NCI-H2029 (cell line): ENCODE measurements at places on chromosomes 5 and 9.

DNA sequence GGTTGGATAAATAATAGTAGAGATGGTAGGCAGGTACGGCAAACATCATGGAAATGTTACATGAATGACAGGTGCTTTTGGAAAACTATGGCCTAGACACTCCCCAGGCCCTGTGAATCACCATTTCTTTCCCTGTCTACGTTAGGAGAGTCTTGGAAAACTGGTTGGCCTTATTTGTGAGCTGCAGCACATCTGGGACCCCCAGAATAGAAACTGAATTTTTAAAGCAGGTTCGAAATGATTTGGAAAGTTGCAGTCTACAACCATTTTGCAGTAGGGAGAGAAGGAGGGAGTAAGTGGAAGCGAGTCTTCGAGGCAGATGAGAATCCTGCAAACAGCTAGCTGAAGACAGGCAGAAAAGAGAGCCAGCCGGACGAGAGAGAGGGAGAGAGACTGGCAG, 13.0 kb downstream of the C1QTNF2 start:
- DNase-seq = no peak

- DNase-seq = no peak
Observed at GRCh38 chr9:75109210-75109839, 21.0 kb downstream of the OSTF1 start.

DNA sequence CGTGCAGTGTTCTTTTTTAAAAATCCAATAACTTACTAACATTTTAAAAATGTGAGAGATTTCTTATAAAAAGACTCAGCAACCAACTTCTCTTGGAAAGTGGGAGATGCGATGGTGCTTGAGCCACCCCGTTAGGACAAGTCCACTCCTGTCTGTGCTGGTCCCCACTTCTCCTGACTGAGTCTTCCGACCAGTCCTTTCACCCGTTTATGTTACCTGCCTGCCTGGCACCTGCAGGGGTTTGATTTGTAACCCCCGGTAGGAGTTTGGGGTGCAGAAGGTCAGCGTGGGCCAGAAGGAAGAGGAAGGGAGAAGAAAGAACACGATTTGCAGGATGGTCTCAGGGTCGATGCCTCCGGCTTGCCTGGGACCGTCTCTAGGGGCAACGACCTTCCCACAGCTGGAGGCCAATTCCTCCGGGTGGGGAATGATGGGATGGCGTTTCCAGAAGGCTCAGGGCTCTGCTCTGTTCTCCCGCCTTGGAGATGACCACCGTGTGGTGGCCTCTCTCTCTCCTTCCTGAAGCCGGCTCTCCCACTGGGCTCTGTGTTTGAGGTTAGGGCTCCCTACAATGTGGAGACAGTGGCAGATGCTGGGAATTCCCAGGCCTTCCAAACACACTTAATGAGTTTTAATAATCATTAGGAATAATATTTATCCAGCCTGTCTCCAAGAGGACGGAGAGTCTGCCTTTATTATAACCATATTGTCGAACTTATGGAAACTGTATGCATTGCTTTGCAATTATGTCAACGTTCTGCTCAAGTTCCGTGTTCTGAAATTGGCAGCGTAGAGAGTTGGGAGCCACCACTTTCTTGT, 14.8 kb downstream of the COL27A1 start:
- no peak for DNase-seq

- DNase-seq = no peak
Observed at GRCh38 chr5:50963971-50964745, 297.7 kb downstream of the PARP8 start.

DNA sequence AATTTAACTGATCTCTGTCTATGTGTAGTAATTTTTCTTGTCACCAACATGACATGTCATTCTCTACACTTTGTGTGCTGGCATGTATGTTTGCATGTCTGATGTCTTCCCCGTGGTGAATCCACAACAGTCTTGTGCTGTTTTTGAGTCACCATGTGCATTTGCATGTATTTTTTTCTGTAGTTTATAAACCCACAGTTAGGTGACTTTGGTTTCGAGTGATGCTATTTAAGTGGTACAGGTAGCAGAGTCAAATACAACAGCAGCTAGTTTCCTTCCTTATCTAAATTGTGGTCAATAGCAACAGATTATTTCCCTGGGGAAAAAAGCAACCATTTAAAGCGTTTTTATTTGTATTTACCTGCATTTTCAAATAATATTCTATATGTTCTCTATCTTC, 89.9 kb upstream of the FSD1L start:
- no peak for DNase-seq

DNA sequence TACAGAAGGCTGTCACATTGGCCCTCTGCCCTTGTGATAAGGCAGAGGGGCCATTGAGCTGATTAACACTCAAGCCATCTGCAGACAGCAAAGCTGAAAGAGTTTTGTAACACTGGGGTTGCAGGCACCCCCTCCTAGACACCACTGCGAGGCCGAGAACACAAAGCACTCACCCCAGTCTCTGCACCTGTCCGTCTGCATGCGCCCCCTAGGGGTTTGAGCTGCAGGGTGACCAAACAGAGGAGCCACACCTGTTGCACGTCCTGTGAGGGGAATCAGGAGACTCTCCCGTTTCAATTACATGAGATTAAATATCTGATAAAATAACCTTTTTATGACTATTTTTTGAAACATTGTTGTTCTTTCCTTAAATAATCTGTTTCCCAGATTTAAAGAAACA, 1180.4 kb downstream of the CDH9 start:
- no peak for DNase-seq

- DNase-seq = no peak
Observed at GRCh38 chr5:149438711-149439132, 59.6 kb upstream of the IL17B start.

DNA sequence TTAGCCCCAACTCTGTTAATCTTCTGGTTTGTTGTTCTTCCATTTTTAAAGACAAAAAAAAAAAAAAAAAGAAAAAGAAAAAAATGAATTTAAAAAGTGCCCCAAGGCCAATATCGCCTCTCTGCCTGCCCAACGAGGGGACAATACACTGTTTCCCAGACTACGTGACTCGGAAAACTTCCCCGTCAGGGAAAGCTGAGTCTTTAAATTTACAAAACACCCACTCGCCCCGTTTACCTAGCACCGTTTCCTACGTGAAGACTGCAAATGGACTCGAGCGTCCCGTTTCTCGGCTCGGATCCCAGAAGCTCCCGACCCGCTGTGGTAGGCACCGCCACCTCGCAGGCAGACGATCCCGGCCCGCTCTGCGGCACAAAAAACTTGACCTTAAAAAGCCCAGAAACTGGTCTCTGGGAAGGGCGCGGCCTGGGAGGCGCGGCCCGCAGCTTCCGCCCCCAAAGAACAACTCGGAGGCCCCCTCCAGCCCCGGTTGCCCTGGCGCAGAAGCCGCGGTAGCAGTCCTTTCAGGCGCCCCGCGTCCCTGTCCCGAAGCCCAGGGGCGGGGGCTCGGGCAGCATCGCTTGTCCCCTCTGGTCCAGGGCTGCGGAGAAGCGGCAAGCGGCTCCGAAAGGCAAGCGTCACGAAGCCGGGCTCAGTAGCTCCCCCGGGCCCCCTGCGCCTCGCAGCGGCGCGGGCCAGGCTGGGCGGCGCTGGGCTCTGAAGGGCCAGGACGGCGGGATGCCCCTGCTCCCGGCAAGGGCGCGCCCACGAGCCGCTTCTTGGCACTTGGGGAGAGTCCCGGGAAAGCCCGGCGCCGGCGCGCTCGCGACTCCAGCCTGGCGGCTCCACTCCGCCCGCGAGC, at the start of gene GCNT4:
TSS of gene GCNT4 (minus strand) at position 367 of the 862 bp plus-strand sequence. CDS start 22,521 bp downstream, outside the sequence.
- no peak for DNase-seq

GRCh38 chr5:44225231-44226160, 163.7 kb downstream of the FGF10 start:
- no peak for DNase-seq

DNA sequence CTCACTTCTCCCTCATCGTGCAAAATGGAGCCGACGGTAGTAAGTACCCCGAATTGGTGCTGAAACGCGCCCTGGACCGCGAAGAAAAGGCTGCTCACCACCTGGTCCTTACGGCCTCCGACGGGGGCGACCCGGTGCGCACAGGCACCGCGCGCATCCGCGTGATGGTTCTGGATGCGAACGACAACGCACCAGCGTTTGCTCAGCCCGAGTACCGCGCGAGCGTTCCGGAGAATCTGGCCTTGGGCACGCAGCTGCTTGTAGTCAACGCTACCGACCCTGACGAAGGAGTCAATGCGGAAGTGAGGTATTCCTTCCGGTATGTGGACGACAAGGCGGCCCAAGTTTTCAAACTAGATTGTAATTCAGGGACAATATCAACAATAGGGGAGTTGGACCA, 979 bp downstream of the PCDHGA12 start:
- no peak for DNase-seq

GRCh38 chr5:43422143-43422542, 10.0 kb upstream of the CCL28 start:
- DNase-seq = no peak

- no peak for DNase-seq
Observed at GRCh38 chr5:160539431-160539830, 117.8 kb downstream of the PTTG1 start.

DNA sequence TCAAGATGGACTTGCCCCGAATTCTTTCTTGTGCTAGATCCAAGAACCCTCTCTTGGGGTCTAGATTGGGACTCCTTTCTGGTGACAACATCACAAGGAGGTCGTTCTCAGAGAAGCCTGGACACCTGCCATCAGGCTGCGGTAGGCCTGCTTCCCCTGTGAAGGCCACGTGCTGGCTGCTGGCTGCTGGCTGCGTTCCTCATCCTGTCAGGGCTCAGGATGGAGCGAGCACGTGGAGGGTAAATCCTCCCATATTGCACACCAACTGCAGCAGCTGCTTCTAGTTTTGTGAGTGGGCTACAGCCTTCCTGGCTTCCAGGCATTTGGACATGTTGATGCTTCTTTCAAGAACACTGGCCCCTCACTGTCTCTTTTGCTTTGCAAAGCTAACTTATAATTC, 95.6 kb downstream of the HSPA4 start:
- no peak for DNase-seq

GRCh38 chr5:118919016-118919415, 69.3 kb downstream of the DTWD2 start:
- DNase-seq = no peak

GRCh38 chr9:70534061-70534460, 119.6 kb upstream of the KLF9 start:
- DNase-seq = no peak

GRCh38 chr9:136044207-136044970, 50.7 kb downstream of the NACC2 start:
- DNase-seq = no peak

DNA sequence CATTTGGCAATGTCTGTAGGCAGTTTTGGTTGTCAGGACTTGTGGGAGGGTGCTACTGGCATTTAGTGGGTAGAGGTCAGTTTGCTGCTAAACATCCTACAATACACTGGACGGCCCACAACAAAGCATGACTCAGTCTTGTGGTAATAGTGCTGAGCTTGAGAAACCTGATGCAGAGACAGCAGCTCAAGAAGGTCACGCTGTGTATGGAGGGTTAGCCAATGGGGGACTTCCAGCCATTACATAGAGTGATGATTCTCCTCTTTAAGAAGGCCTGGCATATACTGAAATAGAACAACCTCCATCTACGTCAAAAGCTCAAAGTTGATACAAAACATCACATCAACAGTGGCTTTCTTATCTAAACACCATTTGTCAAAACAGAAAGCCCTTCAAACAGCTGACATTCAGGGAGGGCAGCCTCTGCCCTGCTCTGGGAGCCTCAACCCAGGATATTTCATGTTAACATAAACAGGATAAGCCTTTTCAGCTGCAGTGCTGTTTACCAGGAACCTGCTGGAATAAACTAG, 143.0 kb downstream of the GPBP1 start:
- no peak for DNase-seq

GRCh38 chr9:126292736-126293521, 33.7 kb upstream of the MVB12B start:
- no peak for DNase-seq

GRCh38 chr9:137017791-137018497, 10.1 kb downstream of the ABCA2 start:
- DNase-seq = no peak

DNA sequence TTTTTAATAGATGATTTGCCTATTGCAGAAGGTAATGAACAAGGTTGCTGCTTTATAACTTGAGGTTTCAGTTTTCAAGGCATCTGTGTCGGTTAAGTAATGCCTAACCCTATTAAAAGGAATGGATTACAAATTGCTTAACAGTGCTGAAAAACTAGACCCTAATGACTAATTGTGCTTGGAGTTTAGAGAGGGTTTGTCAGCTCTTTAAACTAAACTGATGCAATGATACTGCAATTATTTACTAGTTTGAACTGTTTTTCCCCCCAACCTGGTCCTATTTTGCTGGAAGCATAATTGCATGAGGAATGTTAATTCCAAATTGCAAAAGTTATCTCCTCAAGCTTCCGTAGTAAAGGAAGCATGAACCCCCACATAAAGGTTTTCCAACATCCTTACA, 39.3 kb upstream of the TLX3 start:
- DNase-seq = no peak

GRCh38 chr5:11174591-11174990, 413.6 kb upstream of the DAP start:
- no peak for DNase-seq

DNA sequence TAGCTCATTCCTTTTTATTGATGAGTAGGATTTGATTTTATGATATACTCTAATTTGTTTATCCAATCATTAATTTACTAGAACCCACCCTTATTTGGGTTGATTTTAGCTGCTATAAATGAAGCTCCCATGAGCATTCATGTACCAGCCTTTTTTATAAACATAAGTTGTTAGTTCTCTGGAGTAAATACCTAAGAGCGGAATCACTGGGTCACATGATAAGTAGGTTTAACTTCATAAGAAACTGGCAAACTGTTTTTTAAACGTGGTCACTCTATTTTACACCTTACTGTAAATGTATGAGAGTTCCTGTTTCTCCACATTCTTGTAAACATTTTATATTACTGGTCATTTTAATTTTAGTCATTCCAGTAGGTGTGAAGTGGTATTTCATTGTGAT, 364.6 kb downstream of the NPR3 start:
- no peak for DNase-seq

DNA sequence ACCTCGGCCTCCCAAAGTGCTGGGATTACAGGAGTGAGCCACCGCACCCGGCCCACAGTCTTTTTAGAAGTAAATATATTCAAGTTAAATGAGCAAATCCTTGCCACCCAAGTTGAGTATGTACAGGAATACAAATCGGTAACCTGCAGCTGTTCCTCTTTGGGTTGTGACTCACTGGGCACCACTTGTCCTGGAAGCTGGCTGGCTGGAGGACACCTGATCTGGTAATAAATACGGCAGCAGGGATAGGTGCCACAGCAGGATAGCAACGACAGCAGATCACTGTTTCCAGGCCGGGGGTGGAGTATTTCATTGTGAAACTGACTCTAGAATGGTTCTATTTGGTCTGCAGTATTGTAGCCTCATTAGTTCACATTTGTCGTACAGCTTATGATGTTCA, 35.7 kb upstream of the SLC36A2 start:
- DNase-seq = peak; percentile 53

DNA sequence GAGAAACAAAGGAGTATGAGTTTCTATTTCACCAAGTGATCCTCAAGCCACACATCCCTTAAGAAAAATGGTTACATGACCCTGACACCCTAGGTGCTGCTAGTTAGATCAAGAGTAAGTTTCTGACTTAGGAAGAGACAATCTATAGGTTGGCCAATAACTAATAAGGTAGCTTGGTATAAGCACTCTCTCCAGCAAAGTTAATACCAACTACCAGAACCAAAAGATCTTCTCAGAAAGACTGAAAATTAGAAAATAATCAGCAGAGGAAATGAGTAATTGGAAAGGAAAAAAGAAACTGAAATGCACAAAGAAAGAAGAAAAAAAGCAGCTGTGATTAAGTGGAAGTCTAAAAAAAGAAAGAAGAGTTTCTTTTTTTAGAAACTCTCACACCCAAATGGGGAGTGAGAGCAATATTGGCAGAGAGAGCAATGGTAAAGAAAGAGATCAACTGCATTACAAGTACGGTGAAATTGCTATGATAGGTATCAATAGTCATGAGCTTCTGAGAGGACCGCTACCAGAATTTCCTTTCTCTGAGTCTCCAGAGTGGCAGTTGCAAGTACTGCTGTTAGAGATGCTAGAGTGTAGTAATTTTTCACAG, 195.5 kb downstream of the TMEM167A start:
- no peak for DNase-seq
